CD8-positive, alpha-beta memory T cell (primary cell): ENCODE measurements at places on chromosomes 3 and 15.

- DNase-seq: no peak
Measured at GRCh38 chr3:27342267-27342666, 26.9 kb downstream of the NEK10 start.

DNA sequence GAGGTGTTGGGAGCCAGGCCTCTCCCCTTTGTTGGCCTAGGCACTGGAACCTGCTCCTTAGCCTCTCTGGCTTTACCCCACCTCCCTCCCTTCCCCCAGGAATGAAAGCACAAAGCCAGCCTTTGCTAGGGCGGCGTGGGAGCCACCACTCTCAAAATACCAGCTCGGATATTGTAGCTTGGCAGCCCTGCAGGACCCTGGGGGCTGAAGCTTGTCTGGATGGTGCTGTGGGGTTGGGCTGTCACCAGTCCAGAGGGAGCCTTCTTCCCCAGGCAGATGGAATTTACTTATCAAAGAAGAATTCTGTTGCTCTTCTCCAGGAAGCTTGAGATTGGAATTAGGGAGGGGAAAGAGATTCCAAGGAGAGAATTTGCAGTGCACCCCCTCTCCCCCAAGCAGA lies 14.9 kb upstream of the GRM2 start:
- no peak for DNase-seq

DNA sequence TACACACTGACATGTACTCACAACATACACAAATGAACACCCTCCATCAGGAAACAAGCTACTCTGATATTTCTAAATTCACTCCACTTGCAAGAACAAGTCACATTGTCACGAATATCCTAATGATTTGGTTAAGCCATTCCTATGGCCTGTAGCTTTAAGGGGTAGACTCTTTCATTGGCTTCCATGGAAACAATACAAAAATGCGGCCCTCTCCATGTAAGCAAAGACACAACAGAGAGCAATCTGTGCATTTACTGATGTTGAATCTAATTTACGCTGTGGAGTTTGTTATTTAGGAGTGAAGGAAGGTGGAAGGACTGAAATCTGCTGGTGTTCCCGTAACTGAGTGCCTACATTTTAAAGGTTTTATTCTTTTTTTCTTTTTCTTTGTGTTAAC lies 114.5 kb downstream of the FMN1 start:
- DNase-seq: no peak

GRCh38 chr3:9553021-9553947 lies at the start of gene LHFPL4:
LHFPL4 (minus strand) TSS chr3:9553822; CDS start chr3:9552679, 1,143 bp downstream.
- DNase-seq: no peak

DNA sequence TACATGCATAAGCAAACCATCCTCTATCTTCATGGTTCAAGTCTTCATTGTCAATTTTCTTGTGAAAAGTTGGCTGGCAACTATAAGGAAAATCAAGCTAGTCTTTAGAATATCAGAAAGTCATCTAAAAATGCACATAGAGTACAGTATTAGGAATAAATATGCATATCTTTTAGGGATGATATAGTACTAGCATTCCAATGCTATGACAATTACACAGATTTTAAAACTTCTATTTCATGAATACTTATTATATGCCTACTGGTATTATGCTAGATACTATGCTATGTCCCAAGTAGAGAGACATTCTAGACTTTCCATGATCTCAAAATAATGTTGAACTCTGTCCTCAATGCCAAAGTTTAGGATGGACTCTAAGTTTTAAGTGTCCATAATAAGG lies 81.3 kb upstream of the NAALADL2 start:
- no peak for DNase-seq

DNA sequence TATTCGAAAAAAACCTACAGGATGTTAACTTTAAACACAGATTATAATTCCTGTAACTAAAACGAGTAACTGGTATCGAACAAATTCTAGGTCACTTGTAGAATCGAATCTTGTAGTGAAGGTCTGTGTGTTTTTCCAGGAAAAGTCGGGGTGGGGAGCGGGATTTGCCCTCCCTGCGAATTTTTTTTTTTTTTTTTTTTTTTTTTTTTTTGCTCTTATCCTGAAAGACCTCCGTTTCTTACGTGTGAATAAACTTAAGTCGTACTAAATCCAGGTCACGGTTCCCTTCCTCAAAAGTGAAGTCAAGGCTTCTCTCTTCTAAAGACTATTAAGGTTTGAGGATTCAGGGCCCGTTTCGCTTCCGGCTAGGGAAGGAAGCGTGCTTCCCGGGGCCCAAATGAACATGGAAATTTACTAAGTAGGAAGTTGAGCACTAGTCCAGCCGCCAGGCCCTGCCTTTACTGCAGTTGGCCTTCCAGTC lies 770 bp downstream of the TBC1D5 start:
- no peak for DNase-seq

- DNase-seq: no peak
Measured at GRCh38 chr15:99439524-99439835, 126.3 kb upstream of the MEF2A start.

GRCh38 chr15:101795455-101795854 lies 7.9 kb upstream of the OR4F6 start:
- no peak for DNase-seq

GRCh38 chr15:47460795-47461573 lies 256.3 kb upstream of the SEMA6D start:
- DNase-seq: no peak

DNA sequence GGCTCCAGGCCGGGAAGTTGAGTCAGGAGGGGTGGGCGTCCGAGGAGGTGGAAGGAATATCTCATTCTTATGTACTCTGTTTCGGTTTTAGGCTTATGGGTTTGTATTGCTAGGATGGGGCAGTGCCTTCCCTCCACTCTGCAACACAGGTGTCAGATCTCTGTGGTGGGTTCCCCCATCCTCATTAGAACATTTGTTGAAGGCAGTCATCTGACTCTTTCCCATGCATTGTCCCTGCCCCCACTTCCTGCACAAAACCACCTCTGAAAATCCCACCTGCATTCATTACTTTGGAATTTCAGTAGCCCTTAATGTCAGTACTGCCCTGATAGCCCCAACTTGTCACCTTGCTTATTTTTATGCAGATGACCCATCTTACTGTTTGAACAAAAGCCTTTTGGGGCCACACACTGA lies 29.5 kb downstream of the GYG1 start:
- no peak for DNase-seq

GRCh38 chr15:31171731-31172130 lies 70.2 kb upstream of the TRPM1 start:
- no peak for DNase-seq

DNA sequence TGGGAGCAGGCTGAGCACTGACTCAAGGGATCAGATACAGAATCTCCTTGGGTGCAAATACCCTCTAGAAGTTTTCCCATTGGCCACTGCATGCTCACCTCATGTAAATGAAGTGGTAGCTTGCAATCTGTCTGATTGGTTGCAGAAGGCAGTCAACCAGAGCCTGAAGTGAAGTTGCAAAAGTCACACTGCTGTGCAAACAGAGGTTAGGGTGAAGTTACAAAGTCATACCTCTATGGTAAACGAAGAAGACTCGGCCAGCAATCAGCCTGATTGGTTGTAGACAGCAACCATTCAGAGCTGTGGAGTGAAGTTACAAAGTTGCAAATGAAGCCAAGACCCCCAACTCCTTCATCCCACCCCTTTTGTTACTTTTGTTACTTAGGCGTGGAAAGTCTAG lies 27.1 kb downstream of the STARD9 start:
- DNase-seq: no peak

- DNase-seq: no peak
Measured at GRCh38 chr15:92091155-92091734, 237.7 kb downstream of the SLCO3A1 start.

- no peak for DNase-seq
Measured at GRCh38 chr15:63073497-63074172, 31.1 kb downstream of the TPM1 start.

GRCh38 chr3:123161167-123161566 lies 40.6 kb upstream of the SEC22A start:
- DNase-seq: no peak

DNA sequence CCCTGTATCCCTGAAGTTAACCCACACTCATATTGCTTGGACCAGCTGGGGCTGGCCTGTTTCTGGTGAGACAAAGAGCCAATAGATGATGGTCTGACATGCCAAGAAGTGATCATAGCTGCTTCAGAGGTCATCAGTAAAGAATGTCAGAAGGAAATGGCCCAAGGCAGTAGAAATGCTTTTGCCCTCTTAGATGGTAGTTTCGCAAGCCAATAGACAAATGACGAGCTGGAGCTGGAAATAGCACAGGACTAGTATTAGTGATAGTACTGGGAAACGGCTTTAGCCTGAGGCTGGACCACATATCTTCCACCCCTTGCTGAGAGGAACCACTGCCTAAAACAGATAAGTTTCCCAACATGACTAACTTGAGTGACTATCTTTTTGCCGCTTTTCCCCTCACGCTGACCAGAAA lies 176.1 kb upstream of the THBS1 start:
- no peak for DNase-seq

- DNase-seq: no peak
Measured at GRCh38 chr3:190618330-190619030, 104.6 kb downstream of the IL1RAP start.

DNA sequence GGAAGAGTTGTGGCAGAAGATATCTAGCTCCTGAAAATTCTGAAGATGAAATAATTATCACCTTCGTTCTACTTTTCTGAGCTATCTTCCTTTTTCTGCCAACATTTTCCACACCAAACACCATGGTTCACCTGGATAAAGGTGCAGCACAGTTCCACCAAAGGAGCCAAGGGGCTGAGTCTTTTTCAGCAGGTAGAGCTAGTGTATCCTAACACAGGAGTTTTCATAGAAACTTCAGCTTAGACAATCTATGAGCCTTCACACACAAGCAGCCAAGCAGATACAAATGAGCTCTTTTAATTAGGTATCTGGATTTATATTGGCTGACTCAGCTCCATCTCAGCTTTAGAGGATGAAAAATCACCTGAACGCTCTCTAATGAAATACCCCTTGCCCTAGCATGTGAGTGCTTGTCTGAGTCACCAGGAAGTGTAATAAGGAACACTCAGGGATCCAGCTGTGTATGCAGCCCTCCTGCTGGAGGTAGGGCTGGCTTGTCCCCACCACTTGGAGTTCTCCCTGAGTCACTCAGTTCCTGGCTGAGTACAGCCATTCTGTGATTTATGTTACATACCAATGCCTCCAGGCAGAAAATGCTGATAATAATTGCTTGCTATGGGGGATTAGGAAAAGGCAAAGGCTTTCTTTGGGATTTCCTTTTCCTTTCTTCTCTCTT lies 385.7 kb downstream of the LSAMP start:
- no peak for DNase-seq

DNA sequence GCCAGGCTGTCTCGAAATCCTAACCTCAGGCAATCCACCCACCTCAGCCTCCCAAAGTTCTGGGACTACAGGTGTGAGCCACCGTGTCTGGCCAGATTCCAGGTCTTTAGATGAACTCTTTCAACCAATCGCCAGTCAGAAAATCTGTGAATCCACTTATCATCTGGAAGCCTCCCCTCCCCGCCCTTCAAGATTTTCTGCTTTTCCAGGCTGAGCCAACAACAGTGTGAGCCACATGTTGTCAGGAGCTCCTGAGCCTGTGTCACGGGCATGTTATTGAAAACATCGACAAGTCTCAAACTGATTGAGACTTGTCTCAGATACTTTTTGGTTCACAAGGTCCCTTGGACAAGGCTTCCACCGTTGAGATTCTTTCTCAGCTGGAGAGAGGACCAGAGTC lies 52.0 kb upstream of the TRPM1 start:
- no peak for DNase-seq

GRCh38 chr3:186625600-186626042 lies 12.8 kb downstream of the AHSG start:
- DNase-seq: no peak

- DNase-seq: no peak
Measured at GRCh38 chr15:99434506-99435112, 131.2 kb upstream of the MEF2A start.

DNA sequence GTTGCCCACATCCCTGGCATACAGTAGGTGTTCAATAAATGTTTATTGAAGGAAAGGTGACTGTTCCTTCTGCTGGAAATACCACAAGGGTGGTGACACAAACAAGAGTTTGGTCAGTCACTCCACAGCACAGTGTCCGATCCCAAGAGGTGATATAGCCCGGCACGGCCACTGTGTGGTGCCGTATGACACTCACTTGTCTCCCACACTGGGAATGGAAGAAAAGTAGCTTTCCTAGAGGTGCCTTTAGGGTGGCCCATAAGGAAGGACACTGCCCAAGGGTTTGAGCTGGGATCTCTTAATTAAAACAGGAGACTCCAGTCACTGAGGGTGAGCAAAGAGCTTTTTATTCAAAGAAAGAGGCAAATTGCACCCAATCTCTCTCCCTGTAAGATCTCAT lies 40.5 kb downstream of the TGM4 start:
- DNase-seq: no peak

- DNase-seq: no peak
Measured at GRCh38 chr3:191795196-191795595, 334.2 kb downstream of the PYDC2 start.

DNA sequence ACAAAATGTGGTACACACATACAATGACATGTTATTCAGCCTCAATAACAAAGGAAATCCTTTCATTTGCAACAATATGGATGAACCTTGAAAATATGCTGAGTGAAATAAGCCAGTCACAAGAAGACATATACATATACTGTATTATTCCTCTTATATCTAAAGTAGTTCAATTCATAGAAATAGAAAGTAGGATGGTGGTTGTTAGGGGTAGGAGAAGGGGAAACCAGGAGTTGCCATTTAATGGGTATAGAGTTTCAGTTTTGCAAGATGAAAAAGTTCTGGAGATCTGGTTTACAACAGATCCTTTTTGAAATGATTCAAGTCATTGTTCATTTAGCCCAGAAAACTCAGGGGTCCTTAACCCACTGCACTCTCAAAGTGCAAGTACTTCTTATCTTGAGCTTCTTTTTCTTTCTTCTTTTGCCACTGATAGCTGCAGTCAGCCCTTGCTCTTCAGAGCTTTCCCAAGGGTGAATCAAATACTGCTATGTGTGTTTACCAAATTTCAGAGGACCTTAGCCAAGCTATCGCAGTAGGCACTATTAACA lies 208.0 kb upstream of the EOMES start:
- no peak for DNase-seq

DNA sequence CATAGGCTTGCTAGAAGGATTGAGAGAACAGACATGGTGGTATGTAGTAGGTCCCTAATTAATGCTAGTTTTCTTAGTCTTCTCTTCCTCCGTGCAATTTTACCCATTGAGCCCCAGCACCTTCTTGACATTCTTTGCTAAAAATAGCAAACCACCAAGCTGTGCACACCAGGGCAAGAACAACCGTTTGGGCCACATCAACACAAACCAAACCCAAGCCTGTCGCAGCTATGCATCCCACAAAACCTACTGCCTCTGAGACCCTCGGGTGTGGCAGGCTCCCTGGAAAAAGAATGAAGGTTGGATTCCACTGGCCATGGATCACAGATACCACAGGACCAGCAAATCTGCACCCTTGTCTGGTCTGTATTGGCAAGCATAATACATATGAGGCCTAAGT lies 27.1 kb downstream of the HEG1 start:
- no peak for DNase-seq
